Suppressor macrophage treated with lipopolysaccharide for 4 hours (primary cell): ENCODE measurements at places on chromosomes 1 and 21.

- DNase-seq: peak; percentile 30
Observed at GRCh38 chr1:233268389-233269022, 27.0 kb downstream of the PCNX2 start.

DNA sequence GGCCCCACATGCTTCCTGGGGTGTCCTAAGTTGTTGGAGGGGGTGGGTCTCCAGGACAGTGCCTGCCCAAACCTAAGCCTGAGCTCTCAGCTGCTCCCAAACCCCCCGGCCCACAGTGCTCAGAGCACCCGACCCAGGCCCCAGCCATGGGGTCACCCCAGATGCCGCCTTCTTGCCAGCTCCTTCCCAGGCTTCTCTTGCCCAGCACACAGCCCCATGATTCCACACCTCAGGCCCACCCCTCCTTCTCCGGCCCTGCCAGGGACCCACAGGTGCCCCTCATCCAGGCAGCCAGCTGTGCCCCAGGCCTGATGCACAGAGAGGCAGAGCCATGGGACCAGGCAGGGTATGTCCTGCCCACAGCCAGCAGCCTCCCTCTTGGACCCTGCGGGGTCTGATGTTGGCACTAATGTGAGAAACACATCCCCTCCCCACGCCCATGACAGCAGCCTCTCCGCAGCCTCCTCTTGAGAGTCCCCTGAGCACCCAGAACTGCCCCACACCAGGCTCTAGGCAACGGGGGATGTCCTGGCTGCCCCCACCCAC, 4.9 kb downstream of the WNT9A start:
- no peak for DNase-seq

DNA sequence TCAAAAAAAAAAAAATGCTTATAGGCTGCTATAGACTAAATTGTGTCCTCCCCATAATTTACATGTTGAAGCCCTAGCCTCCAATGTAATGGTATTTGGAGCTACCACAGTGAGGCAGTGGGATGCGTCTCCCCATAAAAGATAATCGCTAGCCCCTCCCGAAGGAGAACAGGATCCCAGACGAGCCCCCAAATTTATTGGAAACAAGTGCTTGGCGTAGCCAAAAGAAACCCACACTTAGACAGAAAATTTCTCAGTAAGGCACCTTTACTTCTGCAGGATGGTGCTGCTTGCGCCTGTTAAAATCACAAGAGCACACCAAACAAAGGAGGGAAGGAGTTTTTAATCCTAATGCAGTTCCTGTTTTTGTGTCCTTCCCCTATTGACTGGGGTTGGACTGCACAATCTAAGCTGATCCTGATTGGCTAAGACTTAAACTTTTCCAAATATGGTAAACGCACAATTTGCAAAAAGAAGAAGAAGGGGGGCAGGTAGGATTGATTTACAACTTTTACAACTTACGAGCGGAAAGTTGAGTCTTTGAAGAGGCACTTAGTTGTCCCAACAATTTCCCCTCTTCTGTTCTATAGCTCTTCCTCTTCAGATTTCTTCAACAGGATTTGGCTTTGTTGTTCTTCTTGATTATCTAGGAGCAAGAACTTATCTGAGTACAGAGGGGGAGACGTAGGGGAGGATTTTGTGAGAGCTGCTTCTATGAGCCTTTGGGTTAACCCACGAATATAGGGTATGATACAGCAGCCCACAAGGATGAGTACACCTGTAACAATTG, 3.0 kb upstream of the IPP start:
- no peak for DNase-seq

DNA sequence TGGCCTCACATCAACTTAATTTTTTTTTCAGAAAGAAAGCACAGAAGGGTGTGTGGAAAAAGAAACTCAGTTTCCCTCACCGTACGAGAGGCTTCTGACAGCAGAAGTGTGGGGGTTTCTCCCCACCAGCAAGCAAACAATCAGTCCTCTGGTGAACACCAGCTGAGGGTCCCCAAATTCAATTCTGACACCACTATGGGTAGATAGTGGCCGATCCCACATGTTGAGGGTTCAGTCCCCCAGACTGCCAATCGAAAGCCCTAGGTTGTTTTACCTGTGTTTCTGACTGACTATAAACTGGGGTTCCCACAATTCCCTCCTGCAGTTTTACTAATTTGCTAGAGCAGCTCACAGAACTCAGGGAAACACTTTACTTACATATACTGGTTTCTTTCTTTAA, 2.1 kb downstream of the IFI6 start:
- DNase-seq: no peak

DNA sequence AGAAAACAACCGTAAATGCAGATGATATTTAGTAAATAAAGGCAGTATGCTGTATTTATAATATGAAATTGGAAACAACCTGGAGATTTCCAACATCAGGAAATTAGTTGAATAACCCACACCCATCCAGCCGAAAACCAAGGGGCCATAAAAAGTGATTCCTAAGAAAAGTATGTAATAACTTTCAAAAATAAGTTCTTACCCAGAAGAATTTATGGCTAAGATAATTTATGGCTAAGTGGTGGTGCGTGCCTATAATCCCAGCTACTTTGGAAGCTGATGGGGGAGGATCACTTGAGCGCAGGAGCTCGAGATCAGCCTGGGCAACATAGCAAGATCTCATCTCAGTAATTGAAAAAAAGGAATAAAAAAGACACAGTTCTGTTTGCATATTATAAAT, 43.2 kb downstream of the TMCO4 start:
- DNase-seq: no peak

- DNase-seq: no peak
Observed at GRCh38 chr1:169235568-169235967, 129.1 kb downstream of the ATP1B1 start.

- DNase-seq: no peak
Observed at GRCh38 chr1:22228074-22228473, 85.2 kb upstream of the WNT4 start.

- DNase-seq: peak; percentile 66
Observed at GRCh38 chr1:113758631-113759332, 504 bp downstream of the PHTF1 start.

- DNase-seq: peak; percentile 54
Observed at GRCh38 chr1:208437401-208437800, 193.2 kb upstream of the PLXNA2 start.

GRCh38 chr1:56625819-56626440, 19.2 kb upstream of the PRKAA2 start:
- DNase-seq: no peak

- peak; percentile 69 for DNase-seq
Observed at GRCh38 chr1:16078925-16079656, 5.6 kb upstream of the FAM131C start.

DNA sequence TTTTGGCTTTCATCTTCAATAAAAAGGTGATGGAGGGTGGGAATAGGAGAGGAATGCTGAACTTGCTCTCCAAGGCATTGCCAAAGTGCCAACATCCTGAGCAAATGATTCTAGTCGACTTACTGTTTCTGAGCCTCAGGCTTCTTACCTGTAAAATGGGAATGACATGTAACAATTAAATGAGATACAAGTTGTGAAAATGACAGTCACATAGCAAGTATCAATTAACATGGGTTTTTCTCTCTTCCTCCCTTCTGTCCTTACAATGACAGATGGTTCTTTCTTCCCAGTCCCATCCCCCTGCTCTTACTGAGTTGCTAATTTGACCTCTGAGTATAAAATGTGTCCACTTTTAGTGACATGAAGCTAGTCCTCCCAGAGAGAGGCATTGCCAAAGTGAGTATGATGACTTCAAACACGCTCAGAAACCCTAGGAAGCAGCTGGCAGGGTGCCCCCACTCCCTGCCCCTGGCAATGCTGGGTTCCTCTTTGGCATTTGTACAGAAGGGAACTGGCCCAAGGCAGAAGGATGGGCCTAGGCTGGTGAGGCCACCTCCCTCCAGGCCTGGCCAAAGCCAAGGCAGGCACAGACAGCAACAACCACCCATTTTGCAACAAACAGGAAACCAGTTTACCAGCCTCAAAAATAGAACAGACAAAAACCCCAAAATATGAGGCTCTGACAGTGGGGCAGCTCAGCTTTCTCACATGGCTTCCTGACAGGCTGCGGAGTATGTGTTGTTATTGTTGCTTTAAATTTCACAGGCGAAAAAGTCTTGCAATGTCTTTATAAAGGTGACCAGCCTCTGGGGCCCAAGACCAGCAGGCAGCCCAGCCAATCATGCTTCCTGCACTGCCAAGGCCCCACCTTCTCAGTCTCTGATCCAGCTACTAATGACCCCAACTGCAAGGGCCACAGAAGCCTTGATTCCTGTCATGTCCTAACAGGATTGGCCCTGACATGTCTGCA, 115.9 kb downstream of the HIVEP3 start:
- peak; percentile 88 for DNase-seq

DNA sequence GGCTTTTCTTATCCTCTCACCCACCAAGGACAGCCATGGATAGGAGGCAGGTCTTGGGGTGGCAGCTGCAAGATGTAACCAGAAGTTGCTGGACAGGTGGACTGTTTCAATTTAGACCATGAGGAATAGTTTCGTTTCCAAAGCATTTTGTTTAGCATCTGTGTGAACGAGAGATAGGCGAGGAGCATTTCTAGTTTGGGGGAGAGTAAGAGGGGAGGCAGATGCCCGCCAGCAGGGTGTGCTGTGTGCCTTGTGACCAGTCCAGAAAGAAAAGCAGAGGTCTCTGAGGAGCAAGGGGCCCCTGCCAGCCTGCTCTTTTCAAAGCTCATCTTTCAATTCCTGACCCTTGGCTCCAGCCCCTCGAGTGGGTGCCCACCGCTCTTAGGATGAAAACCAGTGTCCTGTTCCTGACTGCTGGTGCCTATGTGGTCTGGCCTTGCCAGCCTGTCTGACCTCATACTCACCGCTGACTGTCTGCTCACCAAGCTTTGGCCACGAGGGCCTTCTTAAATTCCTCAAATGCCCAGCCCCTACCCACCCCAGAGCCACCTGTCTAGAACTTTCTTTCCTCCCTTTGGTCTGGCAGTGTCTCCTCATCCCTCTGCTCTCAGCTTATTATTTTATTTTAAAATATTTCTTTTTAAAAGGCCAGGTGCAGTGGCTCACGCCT, 8.5 kb downstream of the SERINC2 start:
- DNase-seq: no peak

- no peak for DNase-seq
Observed at GRCh38 chr1:59183749-59184317, 113.1 kb upstream of the FGGY start.

- DNase-seq: no peak
Observed at GRCh38 chr1:17218939-17219338, 14.0 kb downstream of the PADI1 start.

DNA sequence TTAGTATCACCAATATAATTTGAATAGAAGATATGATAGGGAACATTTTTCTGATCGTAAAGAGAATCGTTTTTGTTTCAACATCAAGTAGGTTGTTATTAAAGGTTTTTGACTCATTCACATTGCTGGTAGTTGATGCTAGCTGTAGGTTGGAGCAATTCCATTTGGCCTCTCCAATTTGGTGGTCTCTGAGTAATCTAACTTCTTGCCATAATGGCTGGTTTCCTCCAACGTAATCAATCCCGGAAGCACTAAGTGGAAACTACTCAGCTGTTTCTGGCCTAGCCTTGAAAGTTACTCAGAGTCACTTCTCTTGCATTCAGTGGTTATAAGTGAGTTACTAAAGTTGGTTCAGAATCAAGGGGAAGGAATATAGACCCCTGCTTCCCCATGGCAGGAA, 26.0 kb downstream of the RCOR3 start:
- DNase-seq: no peak

DNA sequence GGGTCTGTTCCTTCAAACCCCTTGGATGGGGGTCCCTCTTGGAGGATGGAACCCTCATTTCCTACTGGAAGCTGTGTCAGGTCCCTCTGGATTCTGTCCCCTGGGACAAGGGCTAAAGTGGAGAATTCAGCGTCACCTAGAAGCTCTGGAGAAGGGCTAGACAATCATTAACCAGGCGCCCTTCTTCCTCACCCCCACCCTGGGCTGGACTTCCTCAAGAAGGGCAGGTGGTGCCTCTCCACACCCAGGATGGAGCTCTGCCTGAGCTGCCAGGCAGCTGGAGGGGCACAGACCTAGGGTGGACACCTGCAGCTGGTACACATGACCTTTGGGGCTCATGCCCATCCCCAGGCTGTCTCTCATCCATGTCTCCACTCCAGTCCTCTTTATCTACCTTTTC, 3.6 kb downstream of the CELF3 start:
- no peak for DNase-seq

- DNase-seq: no peak
Observed at GRCh38 chr1:154598871-154599635, 8.9 kb downstream of the ADAR start.

DNA sequence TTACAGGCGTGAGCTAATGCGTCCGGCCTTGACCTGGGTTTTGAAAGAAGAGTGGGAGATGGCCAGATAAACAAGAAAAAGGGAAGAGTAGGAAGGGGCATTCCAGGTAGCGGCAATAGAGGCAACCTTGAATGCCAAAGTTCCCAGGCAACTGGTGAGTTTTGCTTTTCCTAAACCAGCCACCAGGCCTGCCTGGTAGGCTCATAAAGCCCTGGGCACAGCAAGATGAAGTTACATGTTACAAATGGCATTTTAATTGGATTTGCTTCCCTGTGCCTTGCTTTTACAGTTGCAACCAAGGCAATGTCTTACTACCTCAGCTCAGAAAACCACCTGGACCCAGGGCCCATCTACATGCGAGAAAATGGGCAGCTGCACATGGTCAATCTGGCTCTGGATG, 5.5 kb downstream of the LRRC42 start:
- no peak for DNase-seq

GRCh38 chr1:53463961-53464899, 5.0 kb downstream of the DMRTB1 start:
- no peak for DNase-seq

- no peak for DNase-seq
Observed at GRCh38 chr21:33860332-33860879, 55.2 kb downstream of the ATP5PO start.

DNA sequence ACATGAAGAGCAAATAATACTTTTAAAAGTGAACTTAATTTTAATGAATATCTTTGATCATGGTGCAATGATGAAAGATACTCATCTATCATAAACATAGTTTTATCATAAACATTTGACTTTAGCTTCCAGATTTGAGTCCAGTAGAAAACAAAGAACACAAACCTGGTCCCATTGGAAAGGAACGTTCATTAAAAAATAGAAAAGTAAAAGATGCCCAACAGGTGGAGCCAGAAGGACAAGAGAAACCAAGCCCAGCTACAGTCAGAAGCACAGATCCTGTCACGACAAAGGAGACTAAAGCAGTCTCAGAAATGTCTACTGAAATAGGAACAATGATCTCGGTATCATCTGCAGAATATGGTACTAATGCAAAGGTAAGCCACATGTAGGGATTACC, 55.6 kb upstream of the MYOCOS start:
- no peak for DNase-seq

- no peak for DNase-seq
Observed at GRCh38 chr1:2145946-2146835, 48.4 kb downstream of the FAAP20 start.

GRCh38 chr1:47437447-47438164, at the start of gene FOXD2:
Gene FOXD2, plus strand, starts transcription at chr1:47438044. Its CDS starts 92 bp downstream, at chr1:47438136.
- DNase-seq: peak; percentile 93
